ENCODE measurements at places on chromosomes 1 and 21. TPM values are rescaled to one million over a fixed set of nuclear protein-coding genes. Genes with fewer than 3 reads are reported as not detected.

FCRL4 gene
- not detected for total RNA-seq

SRGAP2 gene
- 42.1 TPM for total RNA-seq

AIRE gene
- total RNA-seq: 0.17 TPM

PGBD5 gene
- 54.0 TPM for total RNA-seq

SH3D21 gene
- 1.9 TPM for total RNA-seq
